ENCODE measurements at places on chromosomes 2 and 18.

GRCh38 chr18:79525556-79526467, 130.1 kb downstream of the NFATC1 start:
- no peak for DNase-seq

DNA sequence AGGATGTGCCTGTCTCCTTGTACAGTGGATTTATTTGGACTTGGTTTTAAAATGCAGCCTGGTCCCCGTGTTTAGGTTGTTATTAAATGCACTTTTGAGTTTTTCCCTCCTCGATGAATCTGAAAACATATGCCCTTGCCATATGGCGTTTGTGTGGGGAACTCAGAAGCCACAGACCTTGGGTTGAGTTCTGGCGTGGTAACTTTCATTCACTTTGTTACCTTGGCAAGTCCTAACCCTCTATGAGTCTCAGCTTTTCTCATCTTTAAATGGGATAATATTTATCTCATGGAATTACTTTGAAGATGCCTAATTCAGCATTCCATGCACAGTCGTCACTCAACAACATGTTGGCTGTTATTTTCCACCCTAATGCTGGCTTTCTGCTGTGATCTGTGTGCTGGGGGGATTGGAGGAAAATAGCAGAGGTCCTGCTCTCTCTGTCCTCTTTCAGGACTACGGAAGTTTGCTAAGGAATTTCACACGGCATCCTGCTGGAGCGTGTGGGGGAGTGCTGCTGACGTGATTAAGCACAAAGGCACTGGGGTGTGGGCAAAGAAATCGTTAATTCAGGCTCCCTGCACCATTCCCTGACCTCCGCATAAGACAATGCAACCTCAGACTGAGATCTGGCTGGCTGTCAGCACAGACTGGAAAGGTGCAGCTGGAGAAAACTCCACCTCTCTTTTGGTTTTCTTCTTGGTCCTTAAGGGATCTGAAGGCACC, 61.7 kb downstream of the LDLRAD4 start:
- no peak for DNase-seq

GRCh38 chr18:62445386-62445917, 77.4 kb upstream of the ZCCHC2 start:
- DNase-seq = no peak

GRCh38 chr2:234826681-234827080, 125.1 kb upstream of the SH3BP4 start:
- DNase-seq = no peak

DNA sequence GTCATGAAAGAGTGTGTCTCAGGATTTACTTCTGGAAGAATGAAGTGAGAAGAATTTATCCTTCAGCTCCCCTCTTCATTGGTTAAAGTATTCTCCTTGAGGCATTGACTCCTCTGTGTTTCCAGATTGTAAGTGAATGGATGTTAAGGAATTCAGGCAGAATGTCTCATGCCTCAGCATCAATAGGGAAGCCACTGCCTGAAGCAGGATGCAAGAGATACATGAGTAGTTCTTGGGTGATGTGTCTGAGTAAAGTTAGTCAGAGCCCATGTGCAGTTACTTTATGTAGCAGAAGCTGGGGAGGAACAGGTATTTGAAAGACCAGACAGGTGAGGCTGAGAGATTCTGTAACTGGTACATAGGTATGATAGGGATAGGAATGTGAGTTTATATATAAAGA, 34.0 kb upstream of the TMEFF2 start:
- DNase-seq = no peak

DNA sequence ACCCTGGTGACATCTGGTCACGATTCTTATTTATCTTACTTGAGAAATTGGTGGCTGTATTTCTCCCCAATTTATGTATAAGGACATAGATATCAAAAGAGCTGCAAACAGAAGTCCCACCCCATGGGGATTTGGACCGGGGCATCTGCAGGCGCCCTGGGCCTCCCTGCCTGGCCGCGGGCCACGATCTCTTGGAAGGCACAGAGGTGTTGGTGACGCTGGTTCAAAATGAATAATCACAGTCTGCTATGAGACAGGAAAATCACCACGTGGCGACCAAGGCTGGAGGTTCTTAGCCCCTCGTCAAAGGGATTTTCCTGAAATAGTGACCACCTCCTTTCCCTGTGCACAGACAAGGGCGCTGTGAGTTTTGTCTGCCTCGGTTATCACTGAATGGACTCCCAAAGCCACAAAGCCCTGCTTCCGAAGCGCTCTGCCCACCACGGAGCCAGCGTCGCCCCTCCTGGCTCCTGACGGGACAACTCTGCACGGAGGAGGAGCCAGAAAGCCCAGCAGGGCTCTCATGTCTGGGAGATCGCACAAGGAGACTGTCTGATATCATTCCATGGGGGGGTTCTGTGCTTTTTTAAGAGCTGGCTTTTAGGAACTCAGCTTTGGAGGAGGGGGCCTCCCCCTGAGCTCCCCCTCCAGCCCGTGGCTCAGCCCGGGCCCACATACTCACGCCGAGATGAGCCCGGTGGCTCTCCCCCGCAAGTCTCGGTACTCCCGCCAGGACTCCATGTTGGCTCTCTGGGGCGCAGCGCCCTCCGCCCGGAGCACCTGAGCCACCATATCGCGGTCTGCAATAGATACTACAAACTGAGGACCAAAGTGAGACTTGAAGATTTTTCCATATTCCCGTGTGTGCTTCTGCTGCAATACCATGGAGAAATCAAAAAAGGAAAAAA, 14.6 kb downstream of the CYP27C1 start:
- no peak for DNase-seq

GRCh38 chr18:74488354-74488753, 7.8 kb upstream of the CNDP2 start:
- DNase-seq = no peak

DNA sequence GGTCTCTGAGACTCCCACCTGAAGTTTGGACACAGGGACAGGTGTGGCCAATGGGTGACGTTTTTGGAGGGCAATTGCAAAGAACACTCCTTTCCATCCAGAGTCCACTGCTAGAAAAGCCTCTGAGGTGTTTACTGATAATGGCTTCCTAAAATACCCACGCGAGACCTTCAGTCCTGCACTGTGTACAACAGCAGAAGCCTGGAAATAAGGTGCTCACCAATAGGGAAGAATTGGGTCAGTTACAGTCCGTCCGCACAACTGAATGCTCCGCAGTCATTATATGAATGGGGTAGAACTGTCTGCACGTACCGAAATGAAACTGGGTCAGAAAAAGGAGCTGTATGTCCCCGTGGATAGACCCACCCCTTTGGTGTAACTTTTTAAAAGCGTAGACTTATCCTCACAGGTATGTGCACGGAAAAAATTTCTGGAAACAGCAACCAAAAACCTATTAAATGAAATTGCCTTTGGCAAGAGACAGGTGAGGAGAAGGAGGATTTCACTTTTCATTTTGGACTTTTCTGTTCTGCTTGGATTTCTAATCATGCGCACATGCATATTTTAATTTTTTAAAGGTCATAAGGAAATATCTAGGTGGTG, 29.4 kb downstream of the SDC1 start:
- DNase-seq = no peak

- DNase-seq = no peak
These were observed 56.3 kb downstream of the MARCHF4 start for GRCh38 chr2:216315802-216316603.

DNA sequence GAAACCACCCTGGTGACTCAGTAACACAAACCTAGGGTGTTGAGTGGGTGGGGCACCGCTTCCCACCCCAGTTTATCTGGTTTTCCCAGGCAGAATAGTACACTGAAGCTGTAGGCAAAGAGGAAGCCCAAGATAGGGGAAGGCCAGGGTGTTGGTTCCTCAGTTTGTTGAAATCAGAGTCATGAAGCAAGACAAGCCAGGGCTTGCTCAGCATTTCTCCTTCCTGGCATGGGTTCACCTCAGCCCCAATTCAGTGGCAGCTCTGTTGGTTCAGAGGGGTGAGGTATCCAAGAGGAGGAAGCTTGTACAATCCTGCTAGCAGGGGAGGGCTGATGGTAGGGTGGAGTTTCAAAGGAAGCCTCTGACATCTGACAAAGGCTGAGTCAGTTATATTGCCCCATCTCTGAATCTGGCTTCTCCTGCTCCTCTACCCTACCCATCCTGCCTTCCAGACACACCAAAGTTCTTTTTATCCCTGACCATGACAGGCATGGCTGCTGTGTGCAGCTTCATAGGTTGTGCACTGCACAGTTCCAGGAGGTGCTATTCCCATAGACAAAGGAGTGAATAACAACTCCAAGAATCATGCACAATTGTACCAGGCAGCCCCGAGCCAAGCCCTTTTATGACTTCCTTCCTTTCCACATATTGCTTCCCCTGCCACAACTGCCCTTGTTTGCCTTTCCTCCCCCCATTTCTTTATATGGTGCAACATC, 24.9 kb upstream of the RAB10 start:
- no peak for DNase-seq

GRCh38 chr18:49101236-49101635, 150.5 kb upstream of the SMAD7 start:
- no peak for DNase-seq

DNA sequence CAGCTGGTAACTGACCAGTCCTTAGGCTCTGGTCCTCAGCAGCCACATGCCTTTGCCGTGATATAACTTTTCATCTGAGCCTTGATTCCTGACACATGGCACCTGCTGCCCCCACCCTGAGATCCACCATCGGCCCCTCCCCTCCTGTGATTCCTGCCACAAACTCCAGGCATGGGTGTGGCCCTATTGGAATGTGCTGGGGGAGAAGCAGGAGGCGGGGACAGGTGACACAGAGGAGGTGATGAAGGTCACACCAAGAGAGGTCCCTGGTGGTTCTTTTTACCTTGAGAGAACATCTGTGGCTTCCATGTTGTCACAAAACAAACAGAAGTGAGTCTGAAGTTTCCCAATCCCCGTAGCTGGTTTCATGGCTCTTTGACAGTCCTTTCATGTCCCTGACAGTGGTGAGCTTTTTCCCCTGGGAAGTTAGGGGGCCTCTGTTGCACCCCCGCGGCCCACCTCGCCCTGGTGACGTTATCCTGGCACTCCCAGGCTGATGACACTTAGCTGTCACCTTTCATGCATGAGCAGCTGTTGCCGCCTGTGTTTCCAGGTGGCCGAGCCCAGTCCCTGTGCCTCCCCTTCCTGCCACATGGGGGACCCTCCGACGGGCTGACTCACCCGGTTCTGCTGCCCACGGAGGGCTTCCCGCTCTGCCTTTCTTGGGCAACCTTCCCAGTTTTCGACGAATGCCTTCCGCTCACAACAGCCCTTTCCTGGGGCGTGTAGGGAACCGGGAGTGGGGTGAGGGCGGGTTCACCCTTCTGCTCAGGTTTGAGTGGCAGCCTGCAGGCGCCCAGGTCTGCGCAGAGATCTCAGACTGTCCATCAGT, 66.3 kb upstream of the GLI2 start:
- no peak for DNase-seq

DNA sequence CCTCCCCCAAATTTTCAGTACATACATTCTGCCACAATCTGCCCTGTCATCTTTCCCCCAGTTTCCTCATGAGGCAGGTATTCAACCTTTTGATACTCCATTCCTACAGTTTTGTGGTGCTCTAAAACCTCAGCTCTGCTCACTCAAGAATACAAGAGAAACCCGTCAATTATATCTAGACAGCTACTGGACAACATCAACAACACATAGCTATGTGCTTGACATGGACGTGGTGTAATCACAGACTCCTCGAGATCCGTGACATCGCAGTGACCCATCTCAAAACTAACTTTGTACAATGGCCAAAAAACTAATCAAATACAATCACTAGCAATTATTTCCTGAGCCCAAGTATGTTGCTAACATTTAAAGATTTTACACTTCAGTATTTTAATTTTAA, 23.6 kb downstream of the WDSUB1 start:
- DNase-seq = no peak

- no peak for DNase-seq
These were observed 86.7 kb downstream of the C18orf54 start for GRCh38 chr18:54444319-54444914.

All from stimulated activated CD8-positive, alpha-beta memory T cell treated with anti-CD3 and anti-CD28 coated beads, Interleukin-4, amount 100 ng/mL, for 1 hour (primary cell).